Effector CD8-positive, alpha-beta T cell (primary cell): ENCODE measurements at places on chromosomes 4 and X.

GRCh38 chrX:23662853-23663252 is 4.4 kb upstream of the PRDX4 start:
- DNase-seq: no peak

DNA sequence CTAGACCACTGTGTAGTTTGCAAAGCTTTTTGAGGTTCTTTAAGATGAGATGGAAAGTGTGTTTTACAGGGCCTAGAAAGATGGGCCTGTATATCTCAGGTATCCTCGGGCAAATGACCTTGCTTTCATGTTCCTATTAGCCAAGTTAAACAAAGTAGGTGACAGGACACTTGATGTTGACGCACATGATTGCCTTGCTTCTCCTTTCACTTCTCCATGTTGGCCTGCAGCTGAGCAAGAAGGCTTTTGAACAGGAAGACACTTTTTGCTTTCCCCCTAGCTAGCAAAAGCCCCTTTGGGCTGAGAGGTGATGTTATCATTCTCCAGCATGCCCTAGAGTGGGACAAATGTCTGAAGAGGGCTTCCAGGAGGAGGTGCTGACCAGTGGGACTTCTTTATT is 202.1 kb downstream of the GPC3 start:
- DNase-seq: no peak

GRCh38 chrX:153406011-153406410 is 4.9 kb upstream of the PNMA6E start:
- no peak for DNase-seq

GRCh38 chr4:109183931-109184490 is 118.4 kb downstream of the COL25A1 start:
- no peak for DNase-seq

- no peak for DNase-seq
Observed at GRCh38 chr4:102862016-102862415, 6.8 kb upstream of the CISD2 start.

DNA sequence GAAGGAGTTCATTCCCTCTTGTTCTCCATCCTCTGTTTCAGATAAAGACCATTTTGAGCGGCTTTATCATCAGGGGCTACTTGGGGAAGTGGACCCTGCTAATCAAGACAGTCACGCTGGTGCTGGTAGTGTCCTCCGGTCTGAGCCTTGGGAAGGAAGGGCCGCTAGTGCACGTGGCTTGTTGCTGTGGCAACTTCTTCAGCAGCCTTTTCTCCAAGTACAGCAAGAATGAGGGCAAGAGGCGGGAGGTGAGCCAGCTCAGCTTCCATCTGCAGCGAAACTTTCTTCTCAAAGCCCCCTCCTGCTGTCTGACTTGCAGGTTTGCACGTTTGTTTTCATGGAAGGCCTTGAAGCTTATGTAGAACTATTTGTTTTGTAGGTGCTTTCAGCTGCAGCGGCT is 49.5 kb downstream of the CLCN4 start:
- DNase-seq: no peak

- no peak for DNase-seq
Observed at GRCh38 chrX:101460669-101461068, 24.6 kb upstream of the ARMCX4 start.

GRCh38 chrX:21781525-21781924 is 23.6 kb upstream of the SMPX start:
- no peak for DNase-seq

- DNase-seq: no peak
Observed at GRCh38 chr4:65604515-65604914, 65.8 kb downstream of the EPHA5 start.

GRCh38 chr4:21512353-21512752 is 436.2 kb downstream of the KCNIP4 start:
- no peak for DNase-seq

DNA sequence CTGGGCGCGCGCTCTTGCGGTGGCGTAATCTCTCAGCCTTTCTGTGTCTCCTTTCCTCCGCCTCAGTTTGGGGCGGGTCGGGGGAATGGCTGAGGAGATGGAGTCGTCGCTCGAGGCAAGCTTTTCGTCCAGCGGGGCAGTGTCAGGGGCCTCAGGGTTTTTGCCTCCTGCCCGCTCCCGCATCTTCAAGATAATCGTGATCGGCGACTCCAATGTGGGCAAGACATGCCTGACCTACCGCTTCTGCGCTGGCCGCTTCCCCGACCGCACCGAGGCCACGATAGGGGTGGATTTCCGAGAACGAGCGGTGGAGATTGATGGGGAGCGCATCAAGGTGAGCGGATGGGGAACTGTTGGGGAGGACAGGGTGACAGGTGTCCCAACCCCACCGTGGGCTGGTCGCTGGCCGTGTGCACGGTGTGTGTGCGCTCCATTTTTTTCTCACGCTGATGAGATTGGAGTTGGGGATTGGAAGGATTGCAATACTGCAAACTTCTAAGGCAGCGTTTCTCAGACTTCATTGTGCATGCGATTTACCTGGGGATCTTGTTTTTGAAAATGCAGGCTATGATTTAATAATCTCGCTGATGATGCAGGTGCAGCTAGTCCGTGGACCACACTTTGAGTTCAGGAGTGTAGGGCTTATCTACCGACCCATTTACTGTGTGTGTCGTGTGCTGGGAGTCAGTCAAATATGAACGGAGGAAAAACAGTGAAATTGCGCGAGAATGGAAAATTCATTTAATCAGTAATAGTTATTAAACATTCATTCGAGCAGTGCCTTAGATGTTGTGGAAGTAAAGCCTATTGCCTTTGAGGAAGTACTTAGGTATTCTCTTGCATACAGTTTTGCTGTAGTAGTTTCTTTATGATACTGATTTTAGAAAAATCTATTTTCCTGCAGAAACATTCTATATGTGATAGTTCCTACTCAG is at the start of gene RAB33B:
Gene RAB33B, plus strand, starts transcription at position 11 of the 935 bp plus-strand sequence. Its CDS starts 75 bp downstream, at position 86.
- DNase-seq: no peak

DNA sequence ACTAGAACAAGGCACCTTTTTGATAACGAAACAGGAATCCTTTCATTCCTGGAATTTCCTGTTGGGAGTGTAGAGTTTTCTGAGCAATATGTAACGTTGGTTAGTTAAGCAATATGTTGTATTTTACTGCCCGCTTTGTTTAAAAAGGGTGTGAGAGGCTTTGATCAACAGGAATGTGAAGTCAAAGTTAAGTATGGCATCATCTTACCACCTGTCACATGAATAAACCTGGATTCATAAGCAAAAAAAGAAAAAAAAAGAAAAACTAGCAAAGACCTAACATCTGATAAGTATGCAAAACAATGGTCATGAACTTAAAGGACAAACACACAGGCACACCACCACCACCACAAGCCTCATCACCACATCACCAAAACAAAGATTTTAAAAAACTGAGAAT is 7.1 kb upstream of the CXCL5 start:
- no peak for DNase-seq

DNA sequence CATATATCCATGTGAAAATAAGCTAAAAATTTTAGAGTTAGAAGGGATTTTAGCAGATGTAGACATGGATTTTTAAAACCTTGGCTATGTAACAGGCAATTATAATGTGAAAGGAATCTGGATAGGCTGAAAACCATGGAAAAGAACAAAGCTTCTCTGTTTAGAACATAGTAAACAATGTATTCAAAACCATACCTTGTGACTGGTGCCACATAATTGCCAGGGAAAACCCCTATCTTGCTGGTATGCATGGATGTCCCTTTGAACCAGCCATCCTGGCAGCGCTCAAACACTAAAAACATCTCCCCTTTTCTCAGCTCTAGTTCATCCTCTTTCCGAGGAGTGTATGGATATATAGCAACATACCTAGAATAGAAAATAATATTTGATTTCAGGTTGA is 110.6 kb upstream of the CBR4 start:
- DNase-seq: no peak

DNA sequence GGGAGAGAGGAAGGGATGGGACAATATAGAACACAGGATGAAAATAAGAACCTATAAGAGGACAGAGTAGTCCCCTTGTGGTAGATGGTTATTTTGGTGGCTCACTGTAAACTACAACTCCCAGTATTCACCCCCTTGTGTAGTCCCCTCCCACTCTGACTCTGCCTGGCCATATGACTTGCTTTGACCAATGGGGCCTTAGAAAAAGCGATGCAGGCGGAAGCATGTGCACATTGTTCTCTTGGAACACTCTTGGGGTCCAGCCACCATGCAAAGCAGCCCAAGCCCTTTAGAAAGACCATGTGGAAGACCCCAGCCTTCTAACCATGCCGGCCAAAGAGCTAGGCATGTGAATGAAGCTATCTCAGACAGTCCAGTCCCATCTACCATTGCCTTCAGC is 415.0 kb downstream of the BCOR start:
- DNase-seq: no peak

DNA sequence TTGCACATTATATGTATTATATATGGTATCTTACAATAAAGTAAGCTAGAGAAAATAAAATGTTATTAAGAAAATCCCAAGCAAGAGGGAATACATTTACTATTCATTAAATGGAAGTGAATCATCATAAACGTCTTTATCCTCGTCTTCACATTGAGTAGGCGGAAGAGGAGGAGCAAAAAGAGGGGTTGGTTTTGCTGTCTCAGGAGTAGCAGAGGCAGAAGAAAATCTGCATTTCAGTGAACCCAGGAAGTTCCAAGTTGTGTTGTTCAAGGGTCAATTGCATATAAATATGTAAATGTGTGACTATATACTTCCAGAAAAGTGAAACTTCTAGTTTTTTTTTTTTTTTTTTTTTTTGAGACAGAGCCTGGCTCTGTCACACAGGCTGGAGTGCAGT is 301.4 kb downstream of the TMA16 start:
- DNase-seq: no peak

- DNase-seq: no peak
Observed at GRCh38 chrX:118025226-118025625, 91.4 kb downstream of the KLHL13 start.

- DNase-seq: no peak
Observed at GRCh38 chrX:138082896-138083295, 517.0 kb downstream of the ZIC3 start.

DNA sequence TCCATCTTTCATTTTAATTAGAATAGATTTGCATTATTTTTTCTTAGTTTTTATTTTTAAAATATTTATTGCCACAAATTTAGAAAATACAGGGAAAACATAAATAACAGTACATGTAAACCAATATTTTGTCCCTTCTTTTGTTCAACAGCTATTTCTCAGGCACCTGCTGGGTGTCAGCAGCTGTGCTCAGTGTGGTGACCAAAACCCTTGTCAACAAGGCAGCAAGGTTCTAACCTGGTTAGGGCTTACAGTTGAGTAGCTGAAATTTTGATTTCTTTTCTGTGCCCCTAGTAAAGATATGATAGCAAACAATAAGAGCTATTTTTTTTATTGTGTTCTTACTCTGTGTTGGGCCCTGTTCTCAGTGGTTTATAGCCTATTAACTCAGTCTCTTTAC is 128.1 kb downstream of the PTTG2 start:
- no peak for DNase-seq

DNA sequence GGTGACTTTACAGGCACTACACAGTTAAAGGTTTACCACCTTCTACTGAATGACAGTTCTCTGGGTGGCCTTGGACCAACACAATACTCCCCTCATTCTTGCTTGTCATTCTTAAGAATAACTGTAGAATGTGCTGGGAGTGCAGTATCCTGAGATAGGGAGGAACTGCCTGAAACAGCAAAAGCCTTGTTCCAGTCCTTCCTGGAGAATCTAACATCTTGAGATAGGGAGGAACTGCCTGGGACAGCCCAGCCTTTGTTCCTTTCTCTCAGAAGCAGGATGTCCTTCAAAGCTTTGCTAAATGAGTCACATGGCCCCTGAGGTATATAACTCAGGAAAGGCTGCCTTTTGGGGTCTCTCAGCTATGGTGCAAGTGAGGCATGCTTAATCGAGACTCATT is 145.7 kb upstream of the MBNL3 start:
- no peak for DNase-seq

- DNase-seq: no peak
Observed at GRCh38 chrX:107398115-107398514, 51.3 kb upstream of the FRMPD3 start.
